ENCODE measurements at places on chromosomes 12 and 14. TPM values are rescaled to one million over a fixed set of nuclear protein-coding genes. Genes with fewer than 3 reads are reported as not detected.

GRCh38 chr14:61290701-61291100 lies 9.6 kb upstream of the TMEM30B start:
- no peak overlapping the region for H3K4me3 ChIP-seq
- no peak for DNase-seq
- H3K27me3 ChIP-seq, result no peaks in the 10 kb centered on the region
- no peaks in the 10 kb centered on the region for H3K36me3 ChIP-seq
- no peaks in the 10 kb centered on the region for H3K4me1 ChIP-seq
- H3K27ac ChIP-seq, result no peak overlapping the region

DNA sequence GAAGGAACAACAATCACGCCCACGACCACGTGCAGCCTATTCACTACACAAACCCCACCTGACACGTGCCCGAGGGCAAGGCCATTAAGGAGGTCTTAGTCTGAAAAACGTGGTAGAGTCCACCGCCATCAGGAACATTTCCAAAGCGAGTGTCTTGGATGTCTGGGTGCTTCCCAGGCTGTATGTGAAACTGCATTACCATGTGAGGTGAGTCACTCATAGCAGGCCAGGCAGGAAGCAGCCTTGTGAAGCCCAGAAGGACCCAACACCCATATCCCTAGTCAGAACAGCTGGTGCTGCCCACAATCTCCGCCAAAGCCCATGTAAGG lies 3.3 kb upstream of the KRT79 start:
- no peak overlapping the region for H3K27ac ChIP-seq
- no peaks in the 10 kb centered on the region for H3K4me1 ChIP-seq
- no peaks in the 10 kb centered on the region for H3K36me3 ChIP-seq
- no peak overlapping the region for H3K4me3 ChIP-seq

Gene OAS2
- 6.2 TPM for total RNA-seq

- H3K4me1 ChIP-seq, result no peaks in the 10 kb centered on the region
- H3K27me3 ChIP-seq, result no peaks in the 10 kb centered on the region
- no peak for DNase-seq
- no peaks in the 10 kb centered on the region for H3K36me3 ChIP-seq
- no peak overlapping the region for H3K27ac ChIP-seq
- no peak overlapping the region for H3K4me3 ChIP-seq
Measured at GRCh38 chr12:2169940-2170339, 117.2 kb downstream of the CACNA1C start.
